B cell (primary cell): ENCODE measurements at places on chromosomes 7 and 10. TPM values are rescaled to one million over a fixed set of nuclear protein-coding genes. Genes with fewer than 3 reads are reported as not detected.

DNA sequence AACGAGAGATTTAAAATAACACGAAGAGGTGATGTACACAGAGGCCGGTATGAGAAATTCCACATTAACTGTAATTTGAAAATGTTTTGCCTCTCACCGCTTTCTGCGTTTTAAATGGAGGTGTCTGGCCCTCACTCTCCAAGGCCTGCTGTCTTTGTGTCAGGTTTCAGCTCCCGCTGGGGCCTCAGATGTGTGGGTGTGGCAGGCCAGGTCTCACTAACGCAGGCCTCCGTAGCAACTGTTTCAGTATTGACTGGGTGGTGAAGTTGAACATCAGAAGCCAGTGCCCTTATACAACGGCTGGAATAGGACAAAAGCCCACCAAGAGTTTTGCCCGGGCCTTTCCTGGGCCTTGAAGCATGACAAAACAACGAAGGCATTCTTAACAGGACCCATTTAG lies 303.1 kb downstream of the ADARB2 start:
- no peak for DNase-seq
- no peaks in the 10 kb centered on the region for H3K27me3 ChIP-seq
- H3K27ac ChIP-seq: no peak overlapping the region
- no peak overlapping the region for H3K4me3 ChIP-seq
- no peaks in the 10 kb centered on the region for H3K36me3 ChIP-seq

DNA sequence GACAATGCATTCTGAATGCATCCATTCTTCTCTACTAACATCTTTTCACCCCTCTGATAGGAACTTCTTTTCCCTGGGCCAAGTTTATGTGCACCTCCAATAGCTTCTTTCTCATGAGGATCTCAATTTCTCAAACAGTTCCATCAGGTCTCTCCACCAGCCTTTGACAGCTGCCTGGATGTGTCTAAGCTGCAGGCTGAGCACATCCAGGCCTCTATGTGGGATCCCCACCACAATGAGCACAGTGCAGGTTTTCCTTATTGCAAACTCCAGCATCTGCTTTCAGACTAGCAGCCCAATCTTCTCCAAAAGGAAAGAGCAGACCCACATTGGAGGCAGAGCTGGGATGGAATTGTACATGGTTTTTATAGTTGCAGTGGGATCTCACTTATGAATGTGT lies 145.3 kb upstream of the TBX20 start:
- no peaks in the 10 kb centered on the region for H3K27me3 ChIP-seq
- DNase-seq: no peak
- H3K36me3 ChIP-seq: no peaks in the 10 kb centered on the region
- no peak overlapping the region for H3K4me3 ChIP-seq
- no peaks in the 10 kb centered on the region for H3K4me1 ChIP-seq

GRCh38 chr10:104441329-104442000 lies 87.8 kb downstream of the CFAP58 start:
- H3K4me3 ChIP-seq: no peak overlapping the region
- H3K4me1 ChIP-seq: no peaks in the 10 kb centered on the region
- H3K36me3 ChIP-seq: no peaks in the 10 kb centered on the region
- H3K27ac ChIP-seq: no peak overlapping the region

GRCh38 chr10:131739206-131739605 lies 161.6 kb upstream of the PPP2R2D start:
- no peak overlapping the region for H3K4me3 ChIP-seq
- H3K27ac ChIP-seq: no peak overlapping the region
- H3K27me3 ChIP-seq: no peaks in the 10 kb centered on the region
- peaks cover 24% of the 10 kb centered on the region for H3K4me1 ChIP-seq
- no peaks in the 10 kb centered on the region for H3K36me3 ChIP-seq
- no peak for DNase-seq

- H3K36me3 ChIP-seq: peaks cover 7% of the 10 kb centered on the region
- DNase-seq: no peak
- peaks cover 23% of the 10 kb centered on the region for H3K4me1 ChIP-seq
These were observed 31.9 kb downstream of the LCOR start for GRCh38 chr10:96863922-96864543.

ANKRD26 gene
- 10.5 and 13.5 TPM in 2 replicates for total RNA-seq
